Stimulated activated CD8-positive, alpha-beta memory T cell treated with anti-CD3 and anti-CD28 coated beads, Interleukin-15, amount 100 ng/mL, for 4 hours (primary cell): ENCODE measurements at places on chromosomes 2 and 18.

GRCh38 chr2:152447897-152448296 lies 112.9 kb downstream of the FMNL2 start:
- DNase-seq, result no peak

DNA sequence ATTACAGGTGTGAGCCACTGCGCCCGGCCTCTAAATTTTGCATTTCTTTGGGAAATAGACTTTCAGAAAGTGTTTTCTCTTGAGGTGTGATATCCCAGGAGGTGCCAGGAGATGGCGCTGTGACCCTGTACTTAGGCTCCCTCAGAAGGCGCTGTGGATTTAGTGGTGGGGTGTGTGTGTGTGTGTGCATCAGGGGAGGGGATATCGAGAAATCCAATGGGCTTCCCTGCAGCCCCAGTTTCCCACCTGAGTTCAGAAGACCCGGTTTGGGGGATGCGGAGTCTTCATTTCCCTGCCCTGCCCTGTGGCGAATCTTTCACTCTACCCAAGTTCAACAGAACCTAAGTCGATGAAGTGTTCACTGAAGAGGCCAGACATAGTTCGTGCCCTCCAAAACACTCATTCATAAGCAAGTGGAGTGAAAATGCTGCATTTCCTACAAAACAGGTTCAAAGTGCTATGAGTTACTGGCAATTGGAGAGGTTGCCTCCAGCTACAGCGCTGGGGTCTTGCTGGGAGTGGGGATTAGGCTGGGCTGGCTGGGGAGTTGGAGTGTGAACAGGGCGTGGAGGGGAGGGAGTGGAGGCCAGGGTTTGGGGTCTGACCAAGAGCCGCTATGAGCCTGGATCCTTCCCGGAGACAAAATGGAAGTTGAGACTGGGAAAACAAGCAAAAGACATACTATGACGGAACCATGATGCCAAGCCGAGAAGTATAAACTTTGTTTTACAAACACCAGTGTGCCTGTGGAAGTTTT lies 6.5 kb upstream of the WNT6 start:
- no peak for DNase-seq

DNA sequence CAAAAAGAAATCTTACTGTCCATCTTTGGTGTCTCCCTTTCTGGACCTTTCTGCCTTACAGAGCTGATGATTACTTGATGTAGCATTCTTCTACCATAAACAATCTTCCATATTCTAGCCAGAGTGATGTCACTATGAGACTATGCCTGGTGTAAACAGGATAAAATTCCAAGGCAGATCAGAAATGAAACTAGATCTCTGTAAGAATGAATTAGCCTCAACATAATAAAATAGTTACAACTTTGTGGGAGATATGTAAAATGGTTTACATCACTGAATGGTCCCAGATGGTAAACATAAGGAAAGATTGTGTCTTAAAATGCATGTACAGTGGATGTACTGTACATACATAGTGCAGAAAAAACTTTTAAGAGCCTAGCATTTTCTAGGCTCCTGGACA lies 112.3 kb upstream of the ZNF521 start:
- no peak for DNase-seq

DNA sequence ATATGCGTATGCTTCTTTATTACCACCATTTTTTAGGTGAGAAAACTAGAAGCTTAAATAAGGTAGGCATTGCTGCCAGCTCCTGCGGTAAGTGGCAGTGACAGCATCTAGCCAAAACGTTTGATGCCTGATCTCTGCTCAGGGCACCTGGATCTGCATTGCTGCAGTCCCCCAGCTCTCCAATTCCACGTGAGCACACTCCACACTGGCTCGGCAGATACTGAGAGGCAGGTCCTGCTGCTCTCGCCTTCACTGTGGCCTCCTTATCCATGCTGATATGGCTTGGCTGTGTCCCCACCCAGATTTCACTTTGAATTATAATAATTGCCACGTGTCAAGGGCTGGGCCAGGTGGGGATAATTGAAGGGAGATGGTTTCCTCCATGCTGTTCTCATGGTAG lies 160.9 kb downstream of the CTIF start:
- DNase-seq, result no peak

- DNase-seq, result no peak
Measured at GRCh38 chr2:23649819-23650218, 264.8 kb downstream of the KLHL29 start.

DNA sequence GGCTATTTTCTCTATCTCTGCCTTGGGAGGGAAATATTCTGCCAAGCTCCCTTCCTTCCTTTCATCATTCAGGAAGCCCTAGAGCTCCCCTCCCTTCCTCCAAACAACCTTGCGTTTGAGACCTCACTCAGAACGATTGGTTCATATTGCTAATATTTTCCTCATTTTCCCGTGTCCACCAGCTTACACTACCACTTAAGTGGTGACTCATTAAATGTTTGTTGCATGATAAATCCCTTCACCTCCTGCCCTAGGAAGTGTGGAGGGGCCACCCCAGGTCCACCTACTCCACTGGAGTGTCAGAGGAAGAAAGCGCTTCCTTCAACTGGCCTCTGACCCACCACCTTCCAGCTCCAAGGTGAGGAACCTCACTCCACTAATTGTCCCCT lies 2.3 kb upstream of the LPIN2 start:
- DNase-seq, result no peak

DNA sequence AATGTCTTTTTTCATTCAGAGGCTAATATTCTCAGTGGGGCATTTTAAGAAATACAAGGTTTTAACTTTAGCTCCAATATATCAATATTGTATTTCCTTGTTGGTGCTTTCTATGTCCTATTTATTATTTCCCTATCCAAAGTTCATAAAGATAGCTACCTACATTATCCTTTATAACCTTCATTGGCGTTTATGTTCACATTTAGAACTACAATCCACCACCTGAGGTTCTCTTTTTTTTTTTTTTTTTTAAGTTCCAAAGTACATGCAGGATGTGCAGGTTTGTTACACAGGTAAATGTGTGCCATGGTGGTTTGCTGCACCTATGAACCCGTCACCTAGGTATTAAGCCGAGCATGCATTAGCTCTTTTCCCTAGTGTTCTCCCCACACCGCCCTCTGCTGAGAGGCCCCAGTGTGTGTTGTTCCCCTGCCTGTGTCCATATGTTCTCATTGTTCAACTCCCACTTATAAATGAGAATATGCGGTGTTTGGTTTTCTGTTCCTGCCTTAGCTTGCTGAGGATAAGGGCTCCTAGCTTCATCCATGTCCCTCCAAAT lies 694.6 kb downstream of the SUCLG1 start:
- DNase-seq, result no peak

DNA sequence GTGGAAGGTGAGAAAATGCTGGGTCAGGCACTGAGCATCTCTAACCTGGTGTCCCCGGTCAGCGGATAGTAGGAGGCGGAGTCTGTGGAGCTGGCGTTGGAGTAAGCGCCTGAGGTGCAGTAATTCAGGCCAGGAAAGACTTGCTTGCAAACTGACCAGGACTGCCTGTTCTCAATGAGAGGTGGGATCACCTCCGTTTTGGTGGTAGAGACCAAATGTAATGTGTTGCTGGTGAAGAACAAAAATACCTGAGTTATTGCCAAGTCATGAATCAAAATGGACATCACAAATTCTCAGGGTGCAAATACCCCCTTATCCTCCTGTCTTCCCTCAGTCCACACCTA lies 24.2 kb downstream of the APOB start:
- DNase-seq, result no peak

DNA sequence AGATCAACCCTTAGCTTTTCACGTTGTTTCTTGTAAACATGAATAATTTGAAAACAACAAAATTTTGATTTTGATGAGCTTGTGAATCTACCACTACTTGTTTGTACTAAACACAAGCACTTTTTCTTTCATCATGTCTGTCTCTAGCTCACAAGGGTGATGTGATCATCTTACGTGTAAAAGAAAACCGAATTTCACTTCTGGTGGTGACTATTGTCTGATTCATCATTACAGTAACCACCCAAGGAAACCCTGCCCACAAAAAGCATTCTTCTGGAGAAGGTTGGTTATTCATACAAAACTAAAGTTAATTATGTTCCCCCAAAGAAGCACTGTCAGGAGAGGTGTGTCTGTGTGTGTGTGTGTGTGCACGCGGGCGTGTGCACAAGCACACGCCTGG lies 285.4 kb downstream of the ZNF516 start:
- DNase-seq, result no peak

GRCh38 chr2:49241501-49241900 lies 87.2 kb upstream of the FSHR start:
- DNase-seq, result no peak

DNA sequence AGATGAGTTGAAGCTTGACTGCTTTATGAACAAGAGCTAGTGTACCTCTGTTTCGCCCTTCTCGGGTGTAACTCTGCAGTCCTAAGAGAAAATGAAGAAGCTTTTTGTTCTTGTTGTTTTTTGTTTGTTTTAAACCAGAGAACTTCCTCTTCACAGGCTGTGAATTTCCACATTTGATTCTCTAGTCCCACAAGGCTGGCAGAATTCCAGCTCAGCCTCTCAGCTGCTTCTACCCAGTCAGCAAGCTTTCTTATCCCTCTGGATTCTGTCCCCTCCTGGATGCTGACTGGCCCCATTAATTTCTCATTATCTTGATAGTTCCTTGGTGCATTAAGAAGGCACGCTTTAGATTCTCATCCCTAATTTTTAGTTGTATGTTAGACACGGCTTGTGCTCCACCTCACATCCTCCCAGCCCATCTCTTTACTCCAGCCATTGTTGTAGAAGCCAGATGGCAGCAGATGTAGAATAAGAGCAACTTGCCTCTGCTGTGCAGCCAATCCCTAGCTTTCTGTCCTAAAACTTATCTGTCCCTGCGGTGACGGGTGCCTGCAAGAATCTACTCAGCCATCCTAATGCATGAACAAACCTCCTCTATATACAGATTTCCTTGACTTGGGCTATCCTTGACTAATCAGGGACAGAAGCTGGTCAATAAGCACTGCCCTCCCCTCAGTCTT lies 12.3 kb upstream of the RESP18 start:
- no peak for DNase-seq

GRCh38 chr18:45687621-45688020 lies 36.4 kb upstream of the SLC14A1 start:
- no peak for DNase-seq

DNA sequence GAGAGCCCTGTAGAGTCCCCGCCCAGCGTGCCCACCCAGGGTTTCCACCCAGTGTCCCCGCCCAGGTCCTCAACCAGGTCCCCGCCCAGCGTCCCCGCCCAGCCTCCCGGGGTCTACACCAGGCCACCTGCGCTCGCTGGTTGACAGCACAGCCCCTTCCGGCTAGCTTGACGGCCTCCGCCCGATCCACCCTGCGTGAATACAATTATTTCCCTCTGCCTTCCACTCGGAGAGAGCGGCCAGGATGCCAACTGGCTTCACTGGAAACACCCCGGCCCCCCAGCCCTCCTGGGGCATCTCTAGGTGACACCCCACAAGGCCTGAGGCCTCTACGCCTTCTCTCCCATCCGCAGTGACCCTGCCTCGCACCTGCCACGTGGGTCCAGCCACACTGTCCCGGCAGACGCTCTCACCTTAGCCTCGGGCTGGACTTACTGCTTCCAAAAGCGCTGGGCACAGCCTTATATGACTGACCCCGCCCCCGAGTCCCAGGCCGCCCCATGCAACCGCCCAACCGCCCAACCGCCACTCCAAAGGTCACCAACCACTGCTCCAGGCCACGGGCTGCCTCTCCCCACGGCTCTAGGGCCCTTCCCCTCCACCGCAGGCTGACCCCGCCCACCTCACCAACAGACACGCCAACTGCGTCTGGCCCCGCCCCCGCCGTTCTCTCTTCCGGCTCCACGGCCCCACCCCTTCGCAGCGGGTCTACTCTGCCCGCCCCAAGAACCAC lies 188.1 kb downstream of the LAMA1 start:
- DNase-seq, result no peak

DNA sequence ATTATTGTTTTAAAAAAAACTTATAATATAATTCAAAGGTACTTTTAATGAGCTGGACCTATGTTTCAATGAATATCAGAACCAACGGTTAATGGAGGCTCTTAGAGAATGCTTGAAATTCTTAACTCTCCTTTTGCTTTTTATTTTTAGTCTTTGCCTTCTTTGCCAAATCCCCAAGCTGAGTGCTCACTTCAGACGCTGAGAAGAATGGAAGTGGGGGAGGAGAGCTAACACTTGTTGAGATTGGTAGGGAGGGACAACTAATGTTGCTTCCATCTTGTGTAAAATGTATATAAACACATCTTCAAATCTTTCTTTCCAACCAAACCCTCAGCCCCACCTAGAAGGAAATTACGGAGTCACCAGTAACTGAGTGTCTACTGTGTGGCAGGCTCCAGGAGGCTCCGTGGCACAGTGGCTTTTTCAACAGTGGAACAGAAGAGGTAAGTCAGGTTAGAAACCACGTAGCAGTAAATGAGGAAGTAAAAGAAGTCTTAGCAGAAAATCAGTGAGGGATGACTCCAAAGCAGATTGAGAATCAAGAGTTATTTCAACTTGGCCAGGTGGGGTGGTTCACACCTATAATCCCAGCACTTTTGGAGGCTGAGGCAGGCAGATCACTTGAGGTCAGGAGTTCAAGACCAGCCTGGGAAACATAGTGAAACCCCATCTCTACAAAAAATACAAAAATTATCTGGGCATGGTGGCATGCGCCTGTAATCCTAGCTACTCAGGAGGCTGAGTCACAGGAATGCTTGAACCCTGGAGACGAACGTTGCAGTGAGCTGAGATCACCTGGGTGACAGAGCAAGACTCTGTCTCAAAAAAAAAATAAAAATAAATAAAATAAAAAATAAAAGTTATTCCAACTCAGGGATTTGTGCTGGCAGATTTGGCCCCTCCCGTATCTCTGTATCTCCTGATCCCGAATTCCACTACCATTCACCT lies 45.0 kb upstream of the CREB1 start:
- no peak for DNase-seq

- DNase-seq, result no peak
Measured at GRCh38 chr18:21489119-21489750, 111.3 kb downstream of the ESCO1 start.

- DNase-seq, result no peak
Measured at GRCh38 chr2:31541853-31542252, 38.9 kb downstream of the SRD5A2 start.

- no peak for DNase-seq
Measured at GRCh38 chr2:7007488-7007845, 90.3 kb downstream of the RNF144A start.

- DNase-seq, result no peak
Measured at GRCh38 chr2:34368304-34368703, 769.2 kb upstream of the FAM98A start.

GRCh38 chr2:224670203-224670602 lies 46.0 kb downstream of the CCDC195 start:
- DNase-seq, result no peak
